ENCODE measurements at places on chromosomes 7 and 10.

DNA sequence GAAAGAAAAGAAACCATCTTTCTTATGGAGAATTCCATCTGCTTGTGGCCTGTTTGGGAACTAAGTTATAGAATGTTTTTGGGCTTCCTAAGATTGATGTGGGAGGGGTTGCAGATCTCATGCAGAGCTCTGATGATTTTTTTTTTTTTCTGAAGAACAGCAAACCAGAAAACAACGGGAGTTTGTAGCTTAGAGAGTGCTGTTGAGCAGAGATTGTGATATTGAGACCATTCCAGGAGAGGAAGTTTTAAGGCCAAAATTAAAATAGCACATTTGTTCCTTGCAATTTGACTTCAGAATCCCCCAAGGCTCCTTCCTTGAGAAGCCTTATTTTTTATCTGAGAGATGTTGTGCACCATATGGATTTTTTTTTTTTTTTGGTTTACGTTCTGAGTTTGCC, 159.5 kb upstream of the NRP1 start:
- no peak for DNase-seq

GRCh38 chr7:56092789-56093531, at the start of gene PHKG1:
Gene PHKG1, minus strand, starts transcription at chr7:56092952. Its CDS starts 4,011 bp downstream, at chr7:56088941.
- DNase-seq = no peak

DNA sequence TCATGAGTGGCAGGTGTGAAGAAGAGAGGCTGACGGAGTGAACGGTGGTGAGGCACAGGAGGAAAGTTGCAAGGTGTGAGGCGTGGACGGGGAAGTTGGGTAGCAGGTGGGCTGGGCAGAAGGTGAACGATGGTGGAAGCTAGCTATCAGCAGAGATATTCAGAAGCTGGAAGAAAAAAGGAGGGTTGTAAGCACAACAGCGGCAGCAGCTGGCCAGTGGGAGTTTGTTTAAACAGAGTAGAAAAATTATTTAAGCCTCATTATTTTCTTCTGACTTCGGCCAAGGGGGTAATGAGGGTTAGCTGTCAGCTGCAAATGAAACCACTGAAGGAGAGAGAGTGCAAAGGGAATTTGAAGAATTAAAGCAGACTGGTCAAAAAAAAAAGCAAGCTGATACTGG, 62.1 kb upstream of the PRKAR2B start:
- no peak for DNase-seq

DNA sequence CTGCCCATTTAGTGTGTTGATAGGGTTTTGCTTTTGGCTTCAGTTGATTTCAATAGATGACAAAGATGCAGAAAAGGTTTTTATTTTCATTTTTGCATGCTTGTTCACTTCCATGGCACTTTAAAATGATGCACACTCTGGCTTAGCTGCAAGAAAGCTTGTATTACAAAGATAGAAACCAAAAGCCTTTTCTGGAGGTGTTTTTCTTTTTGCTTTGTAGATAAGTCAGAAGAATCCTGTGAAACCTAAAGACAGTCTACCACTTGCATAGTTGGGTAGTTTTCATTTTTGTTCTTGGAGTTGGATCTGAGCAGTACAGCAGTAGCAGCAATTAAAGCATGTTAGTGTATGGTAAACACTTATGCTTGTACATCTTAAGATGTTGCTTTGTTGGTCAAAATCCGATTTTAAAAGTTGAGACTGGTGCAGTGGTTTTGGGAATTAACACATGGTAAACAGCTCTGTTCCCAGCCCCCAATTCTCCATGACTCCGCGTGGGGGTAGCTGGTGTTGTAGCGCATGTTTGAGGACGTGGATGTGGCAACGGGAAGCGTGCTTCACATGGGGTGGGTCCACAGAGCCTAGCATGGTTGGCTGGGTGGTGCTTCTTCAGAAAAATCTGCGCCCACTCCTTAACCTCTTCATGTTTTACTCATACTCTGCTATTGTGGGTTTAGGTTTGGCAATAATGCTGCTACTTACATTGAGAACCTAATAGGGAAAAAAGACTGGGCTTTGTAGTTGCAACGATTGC, 19.8 kb downstream of the CCNY start:
- DNase-seq = peak; percentile 41

- no peak for DNase-seq
Observed at GRCh38 chr10:71660313-71660712, 59.3 kb downstream of the C10orf105 start.

DNA sequence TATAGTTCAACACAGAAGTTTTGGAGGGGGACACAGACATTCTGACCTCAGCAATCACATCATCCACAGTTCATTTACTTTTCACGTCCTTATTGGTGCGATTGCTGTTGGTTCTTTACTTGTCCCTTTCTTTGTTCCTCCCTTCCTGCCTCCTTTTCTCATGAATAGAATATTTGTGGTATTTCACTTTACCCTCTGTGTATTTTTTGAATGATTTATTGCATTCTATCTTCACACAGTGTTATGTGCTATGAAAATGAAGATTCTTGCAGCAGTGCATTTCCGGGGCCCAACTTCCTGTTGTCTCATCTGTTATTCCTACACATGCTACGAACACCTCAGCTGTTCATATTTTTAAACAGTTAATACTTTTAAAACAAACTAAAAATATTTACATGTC, 179.6 kb downstream of the ZMYND11 start:
- DNase-seq = no peak

DNA sequence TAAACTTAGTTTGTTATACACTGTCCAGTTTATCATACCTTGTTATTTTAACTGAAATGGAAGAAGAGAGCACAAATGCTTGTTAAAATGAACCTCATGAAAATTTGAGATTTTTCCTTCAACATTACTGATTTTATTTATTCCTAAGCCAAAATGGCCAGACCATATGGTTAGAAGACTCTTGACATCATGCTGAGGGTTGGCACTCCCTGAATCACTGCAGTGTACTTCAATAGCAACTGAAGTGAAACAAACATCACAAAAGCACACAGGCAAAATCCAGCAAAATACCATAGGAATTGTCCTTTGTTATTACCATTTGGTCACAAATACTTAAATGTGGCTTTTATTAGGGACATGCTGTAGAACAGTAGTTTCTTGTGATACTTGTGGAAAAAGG, 347.8 kb downstream of the NXPH1 start:
- DNase-seq = no peak

- no peak for DNase-seq
Observed at GRCh38 chr10:3106928-3107425, 39.6 kb downstream of the PFKP start.

- DNase-seq = no peak
Observed at GRCh38 chr10:43373461-43373860, 2.0 kb downstream of the FXYD4 start.

DNA sequence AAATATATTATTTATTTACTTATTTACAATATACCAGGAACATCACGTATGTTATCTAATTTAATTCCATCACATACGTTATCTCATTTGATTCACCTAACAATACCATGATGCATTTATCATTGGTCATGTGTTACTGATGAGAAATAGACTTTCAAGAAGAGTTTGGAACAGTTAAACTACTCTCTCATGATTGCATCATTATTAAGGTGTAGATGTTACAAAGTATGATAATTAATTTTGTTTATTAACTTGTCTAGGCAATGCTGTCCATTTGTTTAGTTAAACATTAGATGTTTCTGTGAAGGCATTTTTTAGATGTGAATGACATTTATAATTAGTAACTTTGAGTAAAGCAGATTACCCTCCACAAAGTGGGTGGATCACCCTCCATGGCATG, 32.0 kb upstream of the PCDH15 start:
- no peak for DNase-seq

DNA sequence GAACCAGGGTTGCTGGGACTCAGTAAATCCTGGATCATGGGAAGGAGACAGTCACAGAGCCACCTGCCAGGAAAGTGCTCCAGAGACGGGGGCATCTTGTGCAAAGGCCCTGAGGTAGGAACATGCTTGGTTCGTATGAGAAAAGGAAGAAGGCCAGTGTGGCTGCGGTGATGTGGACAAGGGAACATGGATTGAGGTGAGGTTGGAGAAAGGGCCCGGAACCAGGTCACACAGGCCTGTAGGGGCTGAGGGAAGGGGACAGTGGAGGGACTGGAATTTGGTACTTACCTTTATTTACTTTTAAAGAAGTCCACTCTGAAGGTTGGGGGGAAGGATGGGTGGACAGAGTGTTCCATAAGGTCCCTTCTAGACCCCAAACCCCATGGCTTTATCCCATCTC, 32.9 kb upstream of the CXCL12 start:
- no peak for DNase-seq

DNA sequence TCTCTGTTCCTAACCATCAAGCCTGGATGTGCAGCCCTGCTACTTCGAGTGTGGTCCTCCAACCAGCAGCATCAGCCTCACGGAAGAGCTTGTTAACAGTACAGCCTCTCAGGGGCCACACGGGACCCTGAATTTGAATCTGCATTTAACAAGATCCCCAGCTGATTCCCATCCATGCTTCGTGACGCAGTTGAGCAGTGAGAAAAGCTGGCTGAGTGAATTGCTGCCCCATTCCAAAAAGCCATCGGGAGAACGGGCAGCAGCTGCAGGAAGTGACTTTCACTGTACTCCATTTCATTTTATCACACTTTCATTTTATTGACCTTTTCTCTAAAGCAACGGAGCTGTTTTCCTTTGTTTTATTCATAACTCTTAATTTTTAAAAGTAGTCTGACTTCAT, 22.5 kb downstream of the FAM171A1 start:
- no peak for DNase-seq

DNA sequence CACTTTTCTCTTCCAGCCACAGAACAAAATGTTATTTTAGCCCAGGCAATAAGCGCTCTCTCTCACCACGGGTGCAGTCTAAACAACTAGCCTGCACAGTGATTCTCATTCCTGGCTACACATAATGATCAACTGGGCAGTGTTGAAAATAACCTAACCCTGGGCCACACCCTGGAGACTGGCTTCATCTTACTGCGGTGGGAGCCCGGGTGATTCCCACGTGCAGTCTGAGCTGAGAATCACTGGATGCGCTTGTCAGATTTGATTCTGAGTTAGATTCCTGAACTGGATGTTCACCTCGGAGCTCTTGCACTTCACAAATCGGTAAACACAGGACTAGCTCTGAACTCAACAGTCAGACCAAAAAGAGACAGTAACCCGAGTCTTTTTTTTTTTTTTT, 14.9 kb downstream of the ZC3HAV1 start:
- DNase-seq = no peak

DNA sequence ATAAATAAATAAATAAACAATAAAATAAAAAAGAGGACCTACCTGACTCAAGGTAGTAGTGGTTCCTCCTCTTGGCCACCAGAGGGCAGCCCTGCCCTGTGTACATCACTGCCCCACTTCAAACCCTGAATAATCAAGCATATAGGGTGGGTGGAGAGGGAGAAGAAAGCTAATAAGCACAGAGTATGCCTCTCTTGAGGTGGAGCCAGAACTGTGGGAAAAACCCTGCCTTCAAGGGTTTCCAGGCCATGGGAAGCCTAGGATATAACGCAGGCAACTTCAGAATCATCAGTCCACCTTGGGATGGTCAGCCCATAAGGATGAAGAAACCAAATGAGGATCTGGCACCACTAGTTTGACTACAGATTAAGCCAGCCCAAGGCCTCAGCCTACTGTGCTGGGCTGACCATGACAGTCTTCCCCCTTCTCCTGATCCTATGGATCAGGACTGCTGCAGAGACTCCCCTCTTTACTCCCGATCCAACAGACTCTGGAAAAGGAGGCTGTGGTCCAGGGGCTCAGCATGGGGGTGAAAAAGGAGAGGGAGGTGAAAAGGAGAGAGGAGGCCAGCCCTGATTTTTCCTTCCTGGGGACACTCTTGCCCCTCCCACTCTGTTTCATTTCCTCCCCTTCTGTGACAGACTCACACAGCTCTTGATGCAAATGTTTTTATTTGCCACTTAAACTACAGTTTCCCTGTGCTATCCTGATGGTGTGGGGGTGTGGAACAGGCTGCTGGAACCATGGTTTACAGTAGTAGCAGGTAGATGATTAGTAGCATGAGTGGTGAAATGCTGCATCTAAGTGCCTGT, 10.1 kb downstream of the AVPI1 start:
- DNase-seq = no peak

DNA sequence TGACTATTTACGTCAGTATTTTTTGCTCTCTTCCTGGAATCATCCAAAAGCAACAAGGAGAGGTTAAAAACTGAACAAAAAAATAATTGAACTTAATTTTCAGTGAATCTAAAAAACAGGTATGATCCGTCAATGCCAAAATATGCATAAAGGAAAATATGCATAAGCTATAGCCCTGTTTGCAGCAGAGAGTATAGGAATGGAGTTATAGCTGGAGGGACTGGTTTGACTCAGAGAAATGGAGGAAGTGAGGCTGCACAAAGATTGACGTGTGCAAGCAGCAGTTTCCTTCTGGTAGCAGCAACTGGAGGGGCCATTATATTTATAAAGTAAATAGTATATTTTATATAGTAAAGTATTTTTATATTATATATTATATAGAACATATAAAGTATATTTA, 37.1 kb downstream of the GNG11 start:
- DNase-seq = no peak

GRCh38 chr10:98621630-98622029, 174.9 kb upstream of the HPS1 start:
- no peak for DNase-seq

GRCh38 chr7:95916573-95917297, 144.4 kb downstream of the DYNC1I1 start:
- DNase-seq = peak; percentile 69

DNA sequence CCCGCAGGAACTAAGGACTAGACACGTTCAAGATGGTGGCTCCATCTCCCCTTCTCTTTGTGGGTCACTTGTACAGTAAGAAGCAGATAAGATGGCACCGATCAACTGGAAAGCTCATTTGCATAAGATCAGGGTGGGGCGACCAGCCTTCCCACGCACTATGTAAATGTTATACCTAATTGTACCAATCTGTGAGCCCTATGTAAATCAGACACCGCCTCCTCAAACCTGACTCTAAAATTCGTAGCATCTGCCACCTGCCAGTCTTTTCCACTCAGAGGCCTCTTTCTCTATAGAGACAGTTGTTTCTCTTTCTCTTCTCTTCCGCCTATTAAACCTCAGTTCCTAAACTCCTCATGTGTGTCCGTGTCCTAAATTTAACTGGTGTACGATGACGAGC, 324.5 kb downstream of the PHF14 start:
- DNase-seq = no peak

GRCh38 chr10:78672918-78673317, 395.8 kb upstream of the ZMIZ1 start:
- no peak for DNase-seq

GRCh38 chr10:60358282-60358681, 31.4 kb downstream of the ANK3 start:
- DNase-seq = no peak

DNA sequence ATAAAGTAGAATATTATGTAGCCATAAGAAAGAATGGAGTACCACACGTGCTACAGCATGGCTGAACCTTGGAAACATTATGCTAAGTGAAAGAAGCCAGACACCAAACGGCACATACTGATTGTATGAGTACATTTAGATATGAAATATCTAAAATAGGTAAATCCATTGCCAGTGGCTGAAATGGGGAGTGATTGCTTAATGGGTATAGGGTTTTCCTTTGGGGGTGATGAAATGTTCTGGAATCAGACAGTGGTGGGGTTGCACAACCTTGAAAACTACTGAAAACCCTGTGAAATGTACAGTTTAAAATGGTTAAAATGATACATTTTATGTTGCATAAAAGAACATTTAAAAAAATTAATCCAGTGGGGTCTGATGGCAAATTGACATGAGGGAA, 667.9 kb downstream of the AUTS2 start:
- DNase-seq = no peak

All from stimulated activated CD4-positive, alpha-beta T cell treated with anti-CD3 and anti-CD28 coated beads, TNF-alpha, amount 100 ng/mL, for 24 hours (primary cell).